Stimulated activated CD8-positive, alpha-beta memory T cell treated with anti-CD3 and anti-CD28 coated beads, Interleukin-4, amount 100 ng/mL, for 4 hours (primary cell): ENCODE measurements at places on chromosomes 4 and X.
A peak's percentile ranks its signal among the peaks of the same experiment; 100 is the strongest.

DNA sequence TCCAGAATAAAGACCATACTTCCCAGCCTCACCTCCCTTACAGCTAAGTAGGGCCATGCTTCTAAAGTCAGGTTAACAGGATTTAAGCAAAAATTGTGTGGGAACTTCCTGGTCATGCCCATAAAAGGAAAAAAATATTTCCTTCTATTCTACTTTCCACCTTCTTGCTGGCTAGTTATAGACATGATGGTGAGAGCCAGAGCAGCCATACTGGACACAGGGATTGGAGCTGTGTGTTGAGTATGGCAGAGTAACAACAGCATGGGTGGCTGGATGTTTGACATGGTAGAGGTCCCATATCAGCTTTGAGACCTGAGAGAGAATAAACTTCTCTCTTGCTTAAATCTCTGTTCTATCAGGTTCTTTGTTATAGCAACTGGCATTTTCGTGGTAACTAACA lies 15.1 kb upstream of the CBR4 start:
- no peak for DNase-seq

DNA sequence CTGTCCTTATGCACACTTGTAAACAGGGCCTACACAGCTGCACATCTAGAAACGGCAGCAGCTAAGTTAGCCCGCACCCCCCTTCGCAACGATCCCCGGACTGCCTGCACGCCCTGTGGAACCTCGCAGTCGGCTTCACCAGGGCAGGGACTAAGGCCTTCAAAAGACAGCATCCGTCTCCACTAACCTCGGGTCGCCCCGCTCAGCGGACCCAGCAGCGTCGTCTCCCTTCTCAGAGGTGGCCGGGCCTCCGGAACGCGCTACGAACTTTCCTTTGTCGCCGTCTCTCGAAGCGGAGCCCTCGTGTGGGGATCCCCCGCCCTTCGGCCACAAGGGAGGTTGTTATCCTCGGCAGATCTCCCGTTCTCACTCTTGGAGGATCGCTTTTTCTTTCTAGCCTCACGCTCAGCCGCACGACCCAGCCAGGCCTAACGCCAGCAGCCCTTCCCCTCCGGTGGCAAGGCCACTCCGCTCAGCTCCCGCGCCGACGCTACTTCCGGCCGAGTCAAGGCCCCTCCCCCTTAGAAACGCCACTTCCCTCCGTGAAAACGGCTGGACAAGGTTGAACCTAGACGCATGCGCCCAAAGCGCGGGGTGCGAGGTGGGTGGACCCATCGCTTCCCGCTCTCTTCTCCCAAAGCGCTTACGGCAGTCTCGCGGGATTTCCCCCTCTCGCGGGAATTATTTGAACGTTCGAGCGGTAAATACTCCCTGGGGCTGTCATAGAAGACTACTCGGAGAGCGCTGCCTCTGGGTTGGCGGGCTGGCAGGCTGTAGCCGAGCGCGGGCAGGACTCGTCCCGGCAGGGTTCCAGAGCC lies at the start of the genes DCAF16 and NCAPG:
Gene DCAF16, minus strand, starts transcription at position 498 of the 818 bp plus-strand sequence. CDS start 6,616 bp downstream, outside the sequence.
Gene NCAPG, plus strand, starts transcription at position 720 of the 818 bp plus-strand sequence. CDS start 99 bp downstream, outside the sequence.
- peak; percentile 99 for DNase-seq

DNA sequence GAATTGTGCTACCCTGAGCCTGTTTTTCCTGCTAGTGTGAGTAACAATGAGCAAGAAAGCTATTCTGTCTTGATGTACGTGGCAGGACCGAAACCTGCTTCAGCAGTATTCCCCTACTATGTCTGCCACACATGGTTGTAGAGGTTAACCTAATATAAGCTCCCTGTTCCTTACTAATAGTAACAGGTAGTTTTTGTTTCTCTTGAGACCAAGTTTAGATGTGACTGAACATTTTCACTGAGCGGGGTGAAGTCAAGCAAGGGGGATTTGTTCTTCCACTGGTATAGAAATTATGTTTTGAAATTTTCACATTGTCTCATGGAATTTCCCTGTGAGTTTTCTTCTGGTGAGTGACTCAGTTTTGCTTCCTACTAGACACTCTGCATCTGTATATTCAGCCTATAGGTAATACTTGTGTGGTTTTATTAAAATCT lies 37.3 kb downstream of the RRAGB start:
- DNase-seq = no peak

DNA sequence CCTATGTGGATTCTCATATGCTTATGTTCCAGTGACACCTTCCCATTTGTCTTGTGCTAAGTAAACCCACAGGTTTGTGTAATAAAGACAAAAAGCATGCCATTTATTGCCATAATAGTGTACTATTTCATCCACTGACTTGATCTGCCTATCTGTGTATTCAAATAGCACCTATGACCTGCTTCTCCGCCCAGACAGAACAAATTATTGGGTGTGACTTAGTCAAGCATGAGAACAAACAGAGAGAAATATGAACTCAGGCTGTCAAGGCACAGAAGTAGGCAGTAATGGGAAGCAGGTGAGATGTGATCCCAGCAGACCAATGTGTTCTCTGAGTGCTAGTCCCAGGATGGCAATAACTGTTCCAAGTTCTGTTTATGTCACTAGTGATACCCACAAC lies 25.4 kb downstream of the ELOVL6 start:
- no peak for DNase-seq

DNA sequence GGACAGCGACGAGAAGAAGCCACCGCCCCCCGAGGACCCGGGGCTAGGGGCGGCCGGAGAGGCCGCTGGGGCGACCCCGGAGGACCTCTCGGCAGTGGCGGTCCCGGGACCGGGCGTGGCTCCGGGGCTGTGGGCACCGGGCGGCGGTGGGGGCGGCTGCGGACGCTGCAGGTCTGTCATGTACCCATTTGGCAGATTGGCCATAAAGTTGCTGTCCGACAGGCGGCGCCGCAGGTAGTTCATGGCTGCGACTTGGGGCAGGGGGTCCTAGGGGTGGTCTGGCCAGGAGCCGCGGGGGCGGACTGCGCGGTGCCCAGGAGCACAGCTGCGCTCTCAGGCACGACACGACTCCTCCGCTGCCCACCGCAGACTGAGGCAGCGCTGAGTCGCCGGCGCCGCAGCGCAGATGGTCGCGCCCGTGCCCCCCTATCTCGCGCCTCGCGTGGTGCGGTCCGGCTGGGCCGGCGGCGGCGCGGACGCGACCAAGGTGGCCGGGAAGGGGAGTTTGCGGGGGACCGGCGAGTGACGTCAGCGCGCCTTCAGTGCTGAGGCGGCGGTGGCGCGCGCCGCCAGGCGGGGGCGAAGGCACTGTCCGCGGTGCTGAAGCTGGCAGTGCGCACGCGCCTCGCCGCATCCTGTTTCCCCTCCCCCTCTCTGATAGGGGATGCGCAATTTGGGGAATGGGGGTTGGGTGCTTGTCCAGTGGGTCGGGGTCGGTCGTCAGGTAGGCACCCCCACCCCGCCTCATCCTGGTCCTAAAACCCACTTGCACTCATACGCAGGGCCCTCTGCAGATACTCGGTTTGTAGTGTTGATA lies at the start of gene SYN1:
Gene SYN1, minus strand, starts transcription at position 372 of the 817 bp plus-strand sequence. Its CDS starts 129 bp downstream, at position 243.
- DNase-seq = peak; percentile 44
